Bronchial epithelial cell (primary cell): ENCODE measurements at places on chromosomes 5 and 9. TPM values are rescaled to one million over a fixed set of nuclear protein-coding genes. Genes with fewer than 3 reads are reported as not detected.

The PRSS3 gene
- 69.6 and 95.6 TPM in 2 replicates for total RNA-seq

The SKP2 gene
- total RNA-seq: 8.8 and 9.5 TPM in 2 replicates

The POMT1 gene
- total RNA-seq: 13.7 and 16.3 TPM in 2 replicates

The HINT2 gene
- 22.6 and 22.7 TPM in 2 replicates for total RNA-seq

The JAKMIP2 gene
- total RNA-seq: not detected in 2 replicates

The LECT2 gene
- total RNA-seq: not detected in 2 replicates

The ANKRD34B gene
- total RNA-seq: not detected in 2 replicates

The FOXD1 gene
- total RNA-seq: 2.3 and 3.4 TPM in 2 replicates

The PCA3 gene
- not detected in 2 replicates for total RNA-seq

The COL23A1 gene
- 0.13 and 0.26 TPM in 2 replicates for total RNA-seq

The PBX3 gene
- total RNA-seq: 6.3 and 10.6 TPM in 2 replicates

The POLK gene
- 22.4 and 23.8 TPM in 2 replicates for total RNA-seq

The IL31RA gene
- 0.13 and 0.26 TPM in 2 replicates for total RNA-seq

The VCAN gene
- 7.8 and 33.7 TPM in 2 replicates for total RNA-seq

The INIP gene
- total RNA-seq: 16.1 and 17.1 TPM in 2 replicates

The FBP2 gene
- not detected in 2 replicates for total RNA-seq

The ZNF454 gene
- 0.26 and 1.3 TPM in 2 replicates for total RNA-seq

The FIBCD1 gene
- 0.26 and 0.51 TPM in 2 replicates for total RNA-seq

The TIMD4 gene
- total RNA-seq: not detected in 2 replicates

The MAMDC4 gene
- total RNA-seq: 1.1 and 1.5 TPM in 2 replicates

The NOXA1 gene
- 0.53 and 2.3 TPM in 2 replicates for total RNA-seq

The KIF20A gene
- total RNA-seq: under 0.01 TPM in 2 replicates

The PCDH1 gene
- total RNA-seq: 85.3 and 140 TPM in 2 replicates

The TMEM252 gene
- not detected in 2 replicates for total RNA-seq

The IL7R gene
- total RNA-seq: 0.26 TPM in 1 of 2 replicates, not detected in the other

The CTSV gene
- total RNA-seq: 17.4 and 35.1 TPM in 2 replicates

The TAF11L10 gene
- total RNA-seq: not detected in 2 replicates

The ZNF366 gene
- not detected in 2 replicates for total RNA-seq

The LCN6 gene
- not detected in 2 replicates for total RNA-seq

The PLAC8L1 gene
- total RNA-seq: 0.38 and 0.53 TPM in 2 replicates

The ESM1 gene
- not detected in 2 replicates for total RNA-seq

The SPATA31D3 gene
- total RNA-seq: not detected in 2 replicates
